SIG-M5 (cell line): ENCODE measurements at places on chromosomes 12 and 14.

DNA sequence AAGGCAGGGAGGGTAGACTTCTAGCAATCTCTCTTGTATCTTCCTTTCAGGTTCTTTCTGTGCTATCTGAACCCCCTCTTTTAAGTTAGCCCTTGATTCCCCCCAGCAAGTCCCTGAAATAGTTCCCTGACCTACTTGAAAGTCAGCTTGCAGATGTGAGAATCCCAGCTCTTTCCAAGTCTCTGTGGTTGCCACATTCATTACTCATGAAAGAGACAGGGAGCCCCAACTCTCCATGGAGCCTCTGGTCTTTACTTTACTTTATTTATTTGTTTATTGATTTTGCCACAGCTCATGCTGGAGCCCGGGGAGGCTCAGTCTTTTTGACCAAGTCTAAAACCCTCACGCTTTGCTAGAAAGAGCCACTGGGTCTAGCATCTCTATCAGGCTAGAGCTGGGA, 193.6 kb upstream of the FAR2 start:
- no peak for DNase-seq

DNA sequence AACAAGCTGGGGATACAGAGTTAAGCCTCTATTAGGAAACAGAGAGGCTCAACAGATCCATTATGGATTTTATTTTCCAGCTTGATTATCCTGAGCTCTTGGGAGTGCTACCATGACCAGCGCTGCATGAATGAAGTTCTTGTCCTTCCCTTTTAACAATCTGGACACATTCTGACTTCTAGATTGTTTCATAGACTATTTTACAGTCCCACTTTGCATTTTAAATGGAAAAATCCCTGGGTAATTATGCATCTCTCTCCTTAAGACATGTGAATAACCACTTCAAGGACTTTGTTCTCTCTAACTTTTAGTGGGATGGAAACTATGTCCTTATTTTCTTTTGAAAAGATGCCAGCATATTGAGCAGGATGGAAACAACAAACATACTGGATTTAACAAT, 2.0 kb downstream of the CCDC198 start:
- no peak for DNase-seq

GRCh38 chr14:79702197-79702596, 509.1 kb downstream of the DIO2 start:
- no peak for DNase-seq

DNA sequence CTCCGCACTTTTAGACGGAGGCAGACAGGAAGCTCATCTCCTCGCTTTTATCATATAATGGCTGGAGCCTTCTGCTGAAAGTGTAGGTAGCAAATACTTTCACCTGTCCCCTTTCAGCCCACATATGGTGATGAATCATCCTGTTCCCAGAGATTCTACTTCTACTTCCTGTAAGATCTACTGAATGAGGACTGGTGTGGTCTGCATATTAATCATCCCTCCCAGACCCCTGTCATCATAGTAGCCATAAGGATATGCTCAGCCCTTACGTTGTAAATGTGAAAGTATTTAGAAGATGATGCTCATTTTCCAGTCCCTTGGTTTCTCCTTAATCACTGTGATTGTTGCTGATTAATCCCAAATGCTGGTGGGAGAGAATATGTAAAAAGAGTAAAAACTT, 268.2 kb upstream of the GRIP1 start:
- DNase-seq: no peak
